Suppressor macrophage (primary cell): ENCODE measurements at places on chromosomes 12 and 14.

- DNase-seq, result no peak
These were observed 17.0 kb downstream of the RIC8B start for GRCh38 chr12:106791531-106791930.

DNA sequence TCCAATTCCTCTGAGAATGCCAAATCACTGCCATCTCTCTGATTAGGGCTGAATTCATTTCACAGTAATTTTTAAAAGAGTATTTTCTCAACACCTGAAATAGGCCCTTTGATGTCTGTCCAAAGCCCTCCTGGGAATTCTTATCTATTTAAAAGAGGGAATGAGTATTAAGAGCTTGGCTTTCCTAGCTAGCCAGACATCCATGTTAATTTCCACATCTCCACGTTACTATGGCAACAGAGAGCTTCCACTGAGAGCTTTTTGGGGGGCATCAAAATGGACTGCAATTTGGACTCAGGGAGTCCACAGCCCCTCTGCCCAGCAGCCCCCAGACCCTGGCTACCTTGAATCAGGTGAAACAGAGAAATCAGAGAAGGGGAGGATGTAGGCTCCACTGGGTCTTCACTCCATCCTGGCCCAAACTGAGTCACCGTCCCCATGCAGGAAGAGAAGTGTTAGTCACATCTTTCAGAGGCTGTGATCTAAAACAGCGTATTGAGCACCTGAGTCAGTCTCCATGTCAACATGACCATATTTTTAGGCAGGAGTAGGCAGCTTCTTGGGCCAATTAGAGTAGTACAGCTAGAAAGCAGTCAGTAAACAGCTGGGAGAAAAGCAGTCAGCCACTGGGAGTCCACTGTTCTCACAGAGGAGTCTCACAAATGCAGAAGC lies 7.0 kb upstream of the FICD start:
- DNase-seq, result no peak

- DNase-seq, result no peak
These were observed 50.2 kb downstream of the C14orf132 start for GRCh38 chr14:96089401-96089800.

GRCh38 chr12:115303723-115304309 lies 619.8 kb upstream of the TBX3 start:
- DNase-seq, result no peak

GRCh38 chr14:89648510-89648909 lies 231.5 kb upstream of the FOXN3 start:
- no peak for DNase-seq

DNA sequence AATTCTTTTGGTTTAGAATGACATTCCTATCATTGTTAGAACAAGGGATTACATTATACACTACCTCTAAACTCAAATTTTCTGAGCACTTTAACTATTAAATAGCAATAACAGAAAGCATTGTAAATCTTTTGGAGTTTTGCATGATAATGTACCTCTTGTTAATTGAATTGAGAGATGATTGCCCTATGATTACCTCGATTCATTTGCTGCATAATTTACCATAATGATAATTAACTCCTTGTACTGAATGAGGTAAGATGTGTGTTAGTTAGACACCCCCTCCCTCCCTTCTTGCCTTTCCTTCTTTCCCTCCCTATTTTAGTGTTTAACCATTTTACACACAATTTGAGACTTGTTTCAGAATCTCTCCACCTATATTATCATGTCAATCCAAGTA lies 469.2 kb downstream of the DIO2 start:
- DNase-seq, result no peak

GRCh38 chr14:77646907-77647306 lies 30.5 kb upstream of the SPTLC2 start:
- no peak for DNase-seq

- no peak for DNase-seq
These were observed 1.7 kb upstream of the AKAP6 start for GRCh38 chr14:32327255-32327961.

DNA sequence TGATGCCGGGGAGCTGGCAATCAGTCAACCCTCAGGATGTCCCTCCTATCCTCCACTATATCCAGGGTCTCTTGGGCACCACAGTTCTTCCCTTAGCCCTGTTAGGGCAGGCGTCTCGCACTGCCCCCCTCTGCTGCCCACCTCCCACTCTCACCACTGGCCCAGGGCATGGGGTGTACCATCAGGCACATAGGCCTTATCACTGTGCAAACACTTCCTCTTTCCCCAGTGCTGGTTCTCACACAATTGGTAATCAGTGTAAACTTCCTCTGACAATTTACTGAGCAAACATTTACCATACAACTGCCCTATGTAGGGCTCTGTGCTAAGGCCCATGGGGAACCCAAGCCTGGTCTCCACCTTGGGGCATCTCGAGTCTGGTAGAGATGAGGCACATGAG lies 20.1 kb upstream of the TMED10 start:
- DNase-seq, result peak; percentile 87

- no peak for DNase-seq
These were observed 51.1 kb downstream of the BAZ2A start for GRCh38 chr12:56578983-56579546.
